ENCODE measurements at places on chromosomes 7 and 10. TPM values are rescaled to one million over a fixed set of nuclear protein-coding genes. Genes with fewer than 3 reads are reported as not detected.

The PKD2L1 gene
- total RNA-seq: not detected

The SKAP2 gene
- 22.2 TPM for total RNA-seq

The FBXL15 gene
- 9.4 TPM for total RNA-seq

The PDSS1 gene
- 9.8 TPM for total RNA-seq

GRCh38 chr7:151384776-151385625 is 24.8 kb downstream of the WDR86 start:
- ATAC-seq: no peak

DNA sequence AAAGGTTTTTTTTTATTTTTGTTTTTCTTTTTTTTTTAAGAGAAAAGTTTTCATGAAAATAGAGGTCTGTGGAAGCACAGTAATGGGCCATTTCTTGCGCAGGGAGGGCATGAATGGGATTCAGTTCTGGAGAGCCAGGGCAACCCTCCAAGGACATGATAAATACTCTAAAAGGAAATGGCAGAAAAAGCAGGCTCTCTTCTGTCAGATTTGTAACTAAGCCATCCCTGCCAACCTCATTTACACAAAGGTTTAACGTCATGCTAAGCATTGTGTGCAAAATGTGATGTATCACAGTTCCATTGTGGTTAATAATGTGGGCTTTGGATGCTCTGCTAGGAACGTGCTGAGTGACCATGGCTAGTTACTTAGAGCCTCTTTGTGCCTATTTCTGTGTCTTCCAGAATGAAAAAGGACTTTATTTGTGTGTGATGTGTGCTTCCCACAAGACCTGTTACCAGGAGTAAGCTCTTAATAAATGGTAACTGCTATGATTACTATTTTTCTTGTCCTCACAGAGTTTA is 1095.9 kb upstream of the SORCS1 start:
- no peak for ATAC-seq

DNA sequence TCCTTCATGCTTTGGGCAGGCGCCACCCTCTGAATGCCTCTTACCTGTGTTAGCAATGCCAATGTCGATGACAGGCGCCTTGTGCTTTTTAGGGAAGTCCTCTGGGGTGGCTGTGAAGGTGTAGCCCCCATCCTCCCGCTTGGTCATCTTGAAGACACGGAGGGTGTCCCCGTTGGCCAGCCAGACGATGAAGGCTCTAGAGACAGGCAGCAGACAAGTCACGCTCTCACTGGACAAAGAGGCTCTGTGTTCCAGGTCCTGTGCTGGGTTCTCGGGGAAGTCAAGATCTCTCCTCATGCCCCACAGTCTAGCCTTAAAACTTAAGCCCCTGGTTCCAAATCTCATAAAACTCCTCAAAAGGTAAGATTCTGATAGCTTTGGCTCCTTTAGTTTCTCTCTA is 5.1 kb downstream of the TBL2 start:
- ATAC-seq: no peak

DNA sequence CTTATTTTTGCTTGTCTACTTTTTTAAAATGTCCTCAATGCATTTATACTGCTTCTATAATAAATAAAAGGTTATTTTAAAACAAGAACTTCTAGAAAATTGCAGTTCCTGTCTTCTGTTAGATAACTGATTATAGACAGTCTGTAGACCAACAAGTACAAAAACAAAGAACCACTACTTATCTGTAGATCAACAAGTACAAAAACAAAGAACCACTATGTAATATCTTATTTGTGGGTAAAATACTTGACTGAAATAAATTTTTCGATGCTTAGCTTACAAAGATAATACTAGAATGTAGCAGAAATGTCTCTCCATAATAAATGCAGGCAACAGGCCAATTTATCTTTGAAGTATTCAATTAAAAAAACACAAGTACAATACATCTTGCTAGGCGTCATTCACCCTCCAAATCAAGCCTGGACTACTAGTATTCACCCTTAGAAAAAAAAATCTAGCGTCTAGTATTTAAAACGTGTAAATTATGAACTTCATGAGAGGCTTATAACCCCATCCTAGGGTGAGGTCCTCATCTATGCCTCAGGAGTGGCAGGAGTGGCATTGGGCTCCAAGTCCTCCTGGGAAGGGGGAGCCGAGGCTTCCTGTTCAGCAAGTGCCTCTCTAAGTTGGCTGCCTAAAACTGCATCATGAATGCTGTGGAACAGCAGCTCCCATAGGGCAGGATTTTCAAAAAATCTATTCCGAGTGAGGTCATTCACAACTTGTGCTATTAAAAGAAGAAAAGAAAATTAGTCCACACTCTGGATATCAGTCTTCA is 26.6 kb downstream of the PSMC2 start:
- ATAC-seq: no peak

DNA sequence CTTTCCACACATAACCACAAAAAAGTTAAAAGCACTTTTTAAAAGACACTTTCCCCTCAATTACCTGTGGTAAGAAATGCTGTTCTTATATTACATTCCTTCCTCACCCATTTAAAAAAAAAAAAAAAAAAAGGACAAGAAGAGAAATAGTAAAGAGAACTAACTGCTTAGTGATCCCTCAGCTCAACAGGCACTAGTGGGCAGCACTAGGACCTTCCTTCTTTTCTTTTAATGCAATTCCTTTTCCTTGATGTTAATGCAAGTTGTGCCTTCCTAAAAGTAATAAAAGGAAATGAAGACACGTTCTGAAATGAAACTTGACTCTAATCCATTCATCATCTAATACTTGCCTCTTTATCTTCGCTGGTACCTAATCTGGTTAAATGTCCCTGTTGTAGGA is 189.7 kb downstream of the TCF7L2 start:
- ATAC-seq: no peak

DNA sequence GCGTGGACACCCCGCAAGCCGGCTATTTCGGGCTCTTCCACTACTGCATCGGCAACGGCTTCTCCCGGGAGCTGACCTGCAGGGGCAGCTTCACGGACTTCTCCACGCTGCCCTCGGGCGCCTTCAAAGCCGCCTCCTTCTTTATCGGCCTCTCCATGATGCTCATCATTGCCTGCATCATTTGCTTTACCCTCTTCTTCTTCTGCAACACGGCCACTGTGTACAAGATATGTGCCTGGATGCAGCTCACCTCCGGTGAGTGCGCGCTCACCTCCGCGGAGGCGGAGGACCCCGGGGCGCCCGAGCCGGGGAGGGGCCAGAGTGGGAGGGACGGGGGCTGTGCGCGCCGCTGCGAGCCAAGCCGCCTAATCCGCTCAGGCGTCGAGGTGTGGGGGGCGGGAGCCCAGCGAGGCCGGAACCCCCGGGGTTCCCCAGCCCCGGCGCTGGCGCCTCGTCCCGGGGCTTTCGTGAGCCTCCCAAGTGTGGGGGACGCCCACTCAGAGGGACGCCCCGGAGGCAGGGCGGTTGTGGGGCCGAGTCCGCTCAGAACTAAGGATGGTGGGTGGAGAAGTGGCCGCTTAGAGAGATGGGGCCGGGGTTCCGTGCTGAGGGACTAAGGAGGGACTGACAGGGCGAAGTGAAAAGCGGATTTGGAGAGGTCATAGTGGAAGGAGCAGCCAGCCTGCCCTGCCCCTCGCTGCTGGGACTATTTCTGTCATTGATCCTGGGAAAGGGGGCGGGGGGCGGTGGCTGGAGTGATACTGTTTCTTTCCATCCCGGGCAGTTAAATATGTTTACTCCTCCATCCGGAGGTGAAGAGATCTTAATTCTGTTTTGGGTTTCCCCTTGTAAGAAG is 795 bp downstream of the LHFPL3 start:
- no peak for ATAC-seq

GRCh38 chr10:123150271-123150985 is 2.5 kb downstream of the HMX2 start:
- ATAC-seq: no peak

All from esophagus mucosa (tissue), 1 donor.